ENCODE measurements at places on chromosomes 7 and 10.

DNA sequence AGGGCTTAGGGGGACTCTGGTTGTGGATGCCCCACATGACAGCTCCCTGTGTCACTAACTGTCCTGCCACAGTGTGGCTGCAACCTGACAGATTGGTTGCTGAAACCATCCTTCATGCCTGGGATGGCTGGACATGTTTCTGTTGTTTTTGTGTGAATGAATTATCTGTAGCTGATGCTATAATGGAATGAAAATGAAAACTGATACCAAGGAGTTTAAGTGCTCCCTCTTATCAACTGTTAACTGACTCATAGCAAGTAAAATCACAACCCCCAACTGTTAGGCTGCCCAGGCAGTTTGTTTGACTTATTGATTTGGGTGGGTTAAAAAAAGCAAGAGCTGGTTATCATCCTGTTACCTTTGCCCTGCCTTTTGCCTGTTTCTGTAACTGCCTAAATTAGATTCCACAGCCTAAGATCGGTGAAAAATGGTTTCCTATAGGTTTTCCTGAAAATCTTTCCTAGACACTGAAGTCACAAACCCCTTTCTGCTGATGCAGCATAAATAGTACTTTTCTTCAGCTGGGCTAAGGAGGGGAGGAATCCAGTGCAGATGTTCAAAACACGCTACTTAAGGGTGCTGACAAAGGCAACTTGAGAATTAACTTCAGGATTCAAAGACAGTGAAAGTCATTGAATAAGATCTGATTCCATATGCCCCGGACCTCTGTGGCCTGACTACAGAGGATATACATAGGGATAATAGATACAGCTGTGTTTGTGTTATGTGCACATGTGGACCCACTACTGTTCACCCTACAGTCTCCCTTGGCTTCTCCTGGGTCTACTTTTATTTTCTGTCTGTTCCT, 5.7 kb downstream of the FRAT2 start:
- DNase-seq, result no peak

GRCh38 chr10:73576178-73576889, 14.8 kb downstream of the USP54 start:
- DNase-seq, result no peak

- no peak for DNase-seq
Measured at GRCh38 chr10:28291881-28292297, 11.0 kb downstream of the MPP7 start.

DNA sequence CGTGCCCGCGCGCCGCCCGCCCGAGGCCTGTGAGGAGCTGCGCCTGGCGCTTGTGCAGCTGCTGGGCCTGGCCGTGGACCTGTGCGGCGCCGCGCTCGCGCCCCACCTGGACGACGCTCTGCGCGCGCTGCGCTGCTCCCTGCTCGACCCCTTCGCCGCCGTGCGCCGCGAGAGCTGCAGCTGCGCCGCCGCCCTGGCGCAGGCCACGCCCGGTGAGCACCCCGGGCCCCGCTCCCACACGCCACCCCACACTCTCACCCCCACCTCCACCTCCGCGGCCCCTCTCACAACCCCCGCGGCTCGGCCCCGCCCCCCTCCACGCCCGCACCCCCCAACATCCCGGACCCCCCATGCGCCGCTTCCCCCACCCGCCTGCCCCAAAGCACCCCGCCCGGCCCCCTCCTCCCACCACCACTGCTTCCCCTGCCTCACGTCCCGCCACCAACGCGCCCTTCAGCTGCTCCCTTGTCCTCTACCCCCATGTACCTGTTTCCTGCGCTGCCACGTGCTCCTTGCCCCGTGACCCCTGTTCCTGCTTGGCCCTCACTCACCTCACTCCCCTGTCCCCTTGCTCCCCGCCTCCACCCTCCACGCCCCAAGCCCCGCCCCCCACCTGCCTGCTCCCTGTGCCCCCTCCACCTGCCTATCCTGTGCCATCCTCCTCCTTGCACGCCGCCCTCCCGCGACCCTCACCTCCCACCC, at the start of gene PRKAR1B:
PRKAR1B (minus strand) TSS at position 178 of the 702 bp plus-strand sequence. CDS start 15,776 bp downstream, outside the sequence.
- peak; percentile 74 for DNase-seq

DNA sequence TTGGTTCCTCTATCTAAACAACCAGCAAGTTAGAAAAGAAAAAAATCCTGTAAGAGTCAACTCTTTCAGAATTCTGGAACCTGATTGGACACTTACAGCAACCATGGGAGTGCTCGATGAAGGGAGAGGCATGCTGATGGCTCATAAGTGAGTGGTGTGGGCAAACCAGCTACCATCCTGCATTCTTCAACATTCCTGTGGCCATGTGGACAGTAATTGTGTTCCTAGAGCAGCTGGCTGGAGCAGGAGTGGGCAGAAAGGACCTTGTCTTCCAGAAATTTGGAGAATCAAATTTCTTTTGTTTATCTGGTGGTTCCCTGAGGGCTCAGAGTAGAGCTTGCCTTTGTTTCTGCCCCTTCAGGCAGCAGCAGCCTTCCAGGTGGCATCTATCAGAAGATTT, 22.5 kb upstream of the MYL7 start:
- DNase-seq, result no peak

- DNase-seq, result peak; percentile 26
Measured at GRCh38 chr7:114181280-114181679, 233.3 kb upstream of the FOXP2 start.

- no peak for DNase-seq
Measured at GRCh38 chr7:115722302-115722977, 308.1 kb downstream of the TFEC start.

DNA sequence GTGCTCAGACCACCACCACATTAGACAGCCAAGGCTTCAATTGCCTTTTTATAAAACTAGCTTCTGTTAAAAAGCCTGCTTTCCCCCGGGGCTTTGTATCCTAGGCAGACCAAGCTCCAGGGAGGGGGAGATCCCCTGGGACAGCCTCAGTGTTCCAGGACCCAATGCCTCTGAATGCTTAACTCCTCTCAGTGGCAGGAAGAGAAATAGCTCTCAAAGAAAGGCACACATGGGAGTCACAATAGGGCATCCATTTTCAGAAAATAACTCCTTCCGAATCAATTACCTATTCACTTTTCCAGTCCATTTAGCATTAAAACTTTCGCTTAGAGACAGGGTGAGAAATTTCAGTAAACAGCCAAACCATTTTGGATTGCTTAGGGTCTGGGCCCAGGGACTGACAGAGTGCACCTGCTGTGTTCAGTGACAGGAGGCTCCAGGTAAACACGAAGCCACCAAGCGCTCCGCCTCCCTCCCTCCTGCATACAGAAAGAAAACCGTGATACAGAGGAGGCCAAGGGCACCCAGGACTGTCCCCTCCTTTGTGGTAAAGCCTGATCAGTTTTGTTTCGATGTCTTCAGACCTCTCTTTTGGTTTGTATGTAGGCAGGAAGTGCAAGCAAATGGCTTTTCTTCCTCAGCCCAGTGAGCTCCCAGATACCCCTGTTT, 599.7 kb downstream of the KCNMA1 start:
- DNase-seq, result peak; percentile 46

- no peak for DNase-seq
Measured at GRCh38 chr7:124751027-124751426, 14.6 kb downstream of the GPR37 start.

GRCh38 chr7:116434820-116435341, 64.7 kb upstream of the CAV2 start:
- no peak for DNase-seq

GRCh38 chr7:142301299-142301698, 43.4 kb upstream of the PRSS58 start:
- no peak for DNase-seq

GRCh38 chr10:73039635-73040034, 57.0 kb downstream of the P4HA1 start:
- no peak for DNase-seq

GRCh38 chr7:89054361-89054760, 258.8 kb upstream of the TEX47 start:
- DNase-seq, result no peak

Data from DMS53 (cell line).